ENCODE measurements at places on chromosomes 7 and 10.

DNA sequence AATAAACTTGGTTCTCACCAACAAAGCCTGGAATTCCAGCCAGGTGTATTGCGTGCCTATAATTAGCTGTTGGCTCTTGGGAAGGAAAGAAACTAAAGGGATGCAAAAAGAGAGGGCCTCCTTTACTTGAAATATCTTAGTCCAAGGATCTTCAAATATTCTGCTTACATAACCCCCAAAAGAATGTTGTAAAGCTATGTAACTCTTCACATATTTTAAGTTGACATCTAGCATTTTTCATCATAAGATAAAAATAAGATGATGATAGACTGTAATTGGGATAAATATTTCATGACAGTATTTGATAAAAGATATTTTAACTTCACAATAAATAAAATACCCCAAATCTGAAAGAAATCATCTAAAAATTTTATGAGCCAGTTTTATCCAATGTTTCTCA lies 52.5 kb upstream of the SEPTIN7 start:
- DNase-seq, result no peak

- no peak for DNase-seq
Observed at GRCh38 chr10:101538446-101538845, 49.6 kb downstream of the POLL start.

DNA sequence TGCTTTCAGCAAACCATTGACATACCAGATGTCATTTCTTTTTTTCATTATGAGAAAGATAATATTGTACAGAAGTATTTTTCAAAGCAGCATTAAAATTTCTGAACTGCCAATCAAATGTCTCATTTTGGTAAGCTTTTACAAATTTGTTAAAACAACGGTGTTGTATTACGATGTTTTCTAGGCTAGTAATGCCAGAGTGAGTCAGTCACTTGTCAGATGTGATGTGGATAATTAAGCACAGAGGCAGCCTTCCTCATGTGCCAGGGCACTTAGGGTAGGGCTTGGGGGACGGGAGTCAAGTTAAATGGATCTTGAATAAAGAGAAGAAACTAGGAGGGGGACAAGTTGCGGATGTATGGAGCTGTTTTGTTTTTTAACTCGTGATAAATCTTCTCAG lies 10.1 kb downstream of the PSTK start:
- DNase-seq, result no peak

- no peak for DNase-seq
Observed at GRCh38 chr7:5636914-5637313, 144.5 kb downstream of the RNF216 start.

- no peak for DNase-seq
Observed at GRCh38 chr7:28458732-28459131, 46.4 kb downstream of the CREB5 start.

- no peak for DNase-seq
Observed at GRCh38 chr10:90418869-90419652, 438.8 kb downstream of the HTR7 start.

- DNase-seq, result no peak
Observed at GRCh38 chr10:30821261-30821993, 191.9 kb upstream of the LYZL2 start.

DNA sequence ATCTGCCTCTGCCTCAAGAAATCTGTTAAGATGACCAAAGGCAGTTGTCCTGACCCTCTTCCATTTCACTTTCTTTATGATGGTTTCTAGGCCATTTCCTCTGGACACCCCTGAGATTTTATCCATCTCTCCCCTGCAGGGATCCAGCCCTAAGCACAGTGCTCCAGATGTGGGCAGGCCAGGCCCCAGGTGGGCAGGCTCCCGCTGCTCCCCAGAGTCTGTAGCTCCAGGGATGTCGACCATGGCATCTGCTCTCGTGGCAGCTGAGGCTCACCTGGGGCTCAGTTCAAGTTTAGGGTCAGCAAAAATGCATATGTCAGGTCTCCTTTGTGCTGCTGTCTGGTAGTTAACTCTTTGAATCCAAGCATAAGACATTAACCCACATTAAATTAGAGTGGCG lies 11.8 kb downstream of the CEP41 start:
- no peak for DNase-seq
